Fibroblast of skin of right quadriceps (primary cell): ENCODE measurements at places on chromosomes 11 and 22.

- DNase-seq = no peak
Measured at GRCh38 chr11:69245041-69245440, 48.9 kb upstream of the MYEOV start.

- DNase-seq = no peak
Measured at GRCh38 chr11:68798221-68798813, 43.4 kb downstream of the CPT1A start.

DNA sequence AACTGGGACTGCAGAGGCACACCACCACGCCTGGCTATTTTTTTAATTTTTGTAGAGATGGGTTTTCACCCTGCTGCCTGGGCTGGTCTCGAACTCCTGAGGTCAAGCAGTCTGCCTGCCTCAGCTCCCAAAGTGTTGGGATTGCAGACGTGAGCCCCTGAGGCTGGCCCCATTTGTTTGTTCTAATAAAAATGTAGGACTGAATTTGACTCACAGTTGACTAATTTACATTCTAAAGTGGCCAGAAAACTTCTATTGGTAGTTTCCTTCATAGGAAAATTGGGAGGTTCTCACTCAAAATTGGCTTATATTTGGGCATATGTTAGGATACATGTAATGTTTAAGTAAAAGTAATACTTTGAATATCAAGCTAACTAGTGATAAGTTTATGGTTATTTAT, 35.0 kb downstream of the PPFIA1 start:
- no peak for DNase-seq

- no peak for DNase-seq
Measured at GRCh38 chr11:130560000-130560780, 111.7 kb downstream of the ADAMTS15 start.

DNA sequence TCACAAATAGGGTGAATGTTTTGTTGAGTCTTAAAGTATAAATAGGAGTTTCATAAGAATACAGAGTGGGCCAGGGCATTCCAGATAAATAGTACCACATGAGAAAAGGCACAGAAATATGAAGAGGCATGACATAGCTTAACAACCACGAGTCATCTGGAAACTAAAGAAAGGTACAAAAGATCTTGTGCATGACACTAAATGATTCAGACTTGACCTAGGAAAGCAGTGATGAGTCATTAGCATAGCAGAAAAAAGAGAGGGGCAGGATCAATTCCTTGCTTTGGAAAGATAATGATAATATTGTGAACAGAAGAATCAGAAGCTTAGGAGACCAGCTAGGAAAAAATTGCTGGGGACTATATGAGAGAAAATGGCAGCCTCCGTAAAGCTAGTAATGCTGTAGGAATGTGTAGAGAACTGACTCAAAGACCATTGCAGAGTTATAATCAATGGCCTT, 47.6 kb upstream of the FIBIN start:
- peak; percentile 79 for DNase-seq

DNA sequence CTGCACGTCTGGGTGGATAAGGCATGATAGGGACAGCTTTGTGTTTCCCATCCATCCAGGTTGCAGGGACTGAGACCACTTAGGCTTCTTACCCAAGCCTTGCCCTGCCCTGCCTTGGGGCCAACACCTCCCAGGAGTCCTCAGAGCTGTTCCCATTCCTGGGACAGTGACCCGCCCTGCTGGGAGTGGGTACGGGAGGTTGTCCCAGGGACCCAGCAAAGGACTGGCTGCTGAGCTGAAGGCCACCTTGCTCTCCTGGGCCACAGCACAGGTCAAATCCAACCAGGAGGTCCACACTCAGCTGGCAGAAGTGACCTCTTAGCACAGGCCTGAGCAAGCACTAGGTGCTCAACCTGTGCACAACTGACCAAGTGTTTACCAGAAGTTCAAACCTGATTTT, 16.9 kb upstream of the ARHGEF17 start:
- DNase-seq = no peak

DNA sequence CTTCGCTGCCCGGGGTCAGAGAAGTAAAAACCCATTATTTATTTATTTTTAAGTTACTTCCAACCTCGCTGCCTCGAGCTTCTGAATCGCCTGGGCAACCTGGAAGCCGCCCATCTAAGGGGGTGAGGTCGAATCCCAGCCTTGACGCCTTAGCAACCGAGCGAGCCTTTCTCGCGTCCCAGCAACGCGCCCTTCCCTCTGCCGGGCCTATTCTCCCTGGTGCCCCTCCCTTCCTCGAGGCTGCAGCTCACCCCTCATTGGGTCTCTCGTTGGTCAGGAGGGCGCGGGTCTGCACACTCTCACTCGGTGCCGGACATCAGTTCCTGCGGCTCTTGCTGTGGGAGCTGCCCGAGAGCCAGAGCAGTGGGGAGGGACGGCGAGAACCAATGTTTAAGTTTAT, at the start of gene CCDC81:
CCDC81 (plus strand) TSS at position 302 of the 400 bp plus-strand sequence. CDS start 277 bp downstream, outside the sequence.
- DNase-seq = no peak

DNA sequence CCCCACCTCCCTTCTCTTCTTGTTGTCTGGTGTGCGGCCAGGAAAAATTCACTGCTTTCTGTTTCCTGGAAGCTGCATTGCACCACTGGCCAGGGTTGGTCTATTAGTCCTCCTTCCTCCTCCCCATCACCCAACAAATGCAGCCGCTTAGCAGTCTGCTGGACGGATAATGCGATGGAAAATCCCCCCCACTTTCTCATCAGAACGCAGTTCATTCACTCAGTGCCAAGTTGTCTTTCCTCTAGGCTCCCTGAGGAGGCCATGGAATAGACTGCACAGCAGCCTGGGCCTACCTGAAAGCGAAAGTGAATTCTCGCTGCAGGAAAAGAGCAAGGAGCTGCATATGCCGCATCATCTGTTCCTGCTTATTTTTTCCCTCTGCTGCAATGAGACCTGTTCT, 513.6 kb downstream of the METTL15 start:
- DNase-seq = peak; percentile 66

- DNase-seq = no peak
Measured at GRCh38 chr22:17587629-17588028, 24.3 kb downstream of the SLC25A18 start.

GRCh38 chr11:11363674-11364073, 10.6 kb upstream of the CSNK2A3 start:
- no peak for DNase-seq

DNA sequence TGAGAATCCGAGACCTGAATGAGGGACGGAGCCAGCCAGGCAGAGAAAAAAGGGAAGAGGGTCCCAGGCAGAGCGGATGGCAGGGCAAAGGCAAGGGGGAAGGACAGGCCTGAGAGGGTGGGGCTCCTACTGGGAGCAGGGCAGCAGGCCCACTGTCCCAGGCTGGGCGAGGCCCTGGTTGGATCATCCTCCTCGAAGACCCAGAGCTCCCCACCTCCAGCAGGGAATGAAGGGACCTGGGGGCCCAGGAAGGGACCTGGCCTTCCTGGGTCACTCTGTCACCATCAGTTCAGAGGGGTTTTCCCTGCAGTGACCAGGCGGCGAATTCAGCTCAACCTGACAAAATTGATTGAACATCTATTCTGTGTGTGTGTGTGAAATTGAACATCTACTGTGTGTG, 4.0 kb downstream of the CD5 start:
- no peak for DNase-seq

DNA sequence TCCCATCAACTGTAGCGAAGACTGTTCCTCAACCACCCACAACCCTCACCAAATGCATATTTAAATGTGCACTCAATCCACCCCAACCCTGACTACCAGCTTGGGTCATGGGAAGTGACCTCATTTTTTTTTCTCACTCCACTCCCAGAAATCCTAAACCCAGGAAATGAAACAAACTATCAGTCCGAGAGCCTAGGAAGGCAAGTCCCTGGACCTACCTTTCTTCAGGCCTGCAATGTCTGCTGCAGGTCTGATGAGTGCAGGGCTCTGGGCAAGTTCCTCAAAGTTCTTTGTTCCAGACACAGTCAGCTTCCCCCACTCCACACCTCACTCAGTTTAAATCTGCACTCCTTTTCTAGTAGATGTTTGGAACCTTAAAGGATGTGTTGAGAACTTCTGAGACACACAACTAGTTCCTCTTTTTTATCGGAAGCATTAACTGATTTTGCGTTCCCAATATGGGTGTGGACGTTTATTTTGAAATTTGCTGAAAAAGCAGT, at the start of gene MS4A4E:
MS4A4E (minus strand) TSS at position 398 of the 500 bp plus-strand sequence. CDS start 13,082 bp downstream, outside the sequence.
- no peak for DNase-seq

GRCh38 chr11:4748438-4748837, 21.3 kb downstream of the OR51F1 start:
- DNase-seq = no peak

DNA sequence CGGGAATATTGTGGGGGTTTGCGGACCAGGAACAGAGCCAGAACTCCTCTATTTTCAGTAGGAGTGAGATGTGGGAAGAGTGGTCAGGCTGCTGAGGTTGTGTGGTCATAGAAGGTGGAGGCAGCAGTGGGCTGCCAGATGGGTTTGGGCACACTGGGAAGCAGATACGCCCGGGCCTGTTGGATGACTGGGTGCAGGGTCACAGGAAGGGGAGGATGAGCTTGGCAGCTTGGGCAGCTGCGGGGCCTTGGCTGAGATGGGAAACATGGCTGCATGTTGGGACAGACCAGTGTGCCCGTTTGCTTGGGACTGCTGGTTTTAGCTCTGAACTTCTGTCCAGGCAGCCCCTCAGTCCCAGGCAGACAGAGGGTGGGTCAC, 11.4 kb downstream of the SHANK3 start:
- no peak for DNase-seq

- peak; percentile 93 for DNase-seq
Measured at GRCh38 chr11:94134651-94135512, 6.2 kb downstream of the PANX1 start.

DNA sequence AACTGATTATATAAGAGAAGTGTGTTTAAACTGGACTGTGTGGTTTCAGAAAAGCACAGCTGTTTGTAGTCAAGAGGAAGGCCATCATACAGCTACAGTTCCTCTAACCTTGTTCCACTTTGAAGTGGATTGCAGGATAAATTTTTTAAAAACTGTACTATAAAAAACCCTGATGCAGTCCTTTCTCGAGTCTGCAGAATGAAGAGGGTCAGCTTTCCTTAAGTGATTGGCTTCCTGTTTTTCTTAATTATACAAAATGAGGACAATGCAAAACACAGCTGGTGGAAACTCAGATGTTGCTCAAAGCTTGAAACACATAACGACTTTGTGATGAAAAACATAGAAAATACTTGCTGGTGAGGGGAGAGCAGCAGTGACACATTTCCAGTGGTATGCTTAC, 1060.5 kb downstream of the DLG2 start:
- no peak for DNase-seq

DNA sequence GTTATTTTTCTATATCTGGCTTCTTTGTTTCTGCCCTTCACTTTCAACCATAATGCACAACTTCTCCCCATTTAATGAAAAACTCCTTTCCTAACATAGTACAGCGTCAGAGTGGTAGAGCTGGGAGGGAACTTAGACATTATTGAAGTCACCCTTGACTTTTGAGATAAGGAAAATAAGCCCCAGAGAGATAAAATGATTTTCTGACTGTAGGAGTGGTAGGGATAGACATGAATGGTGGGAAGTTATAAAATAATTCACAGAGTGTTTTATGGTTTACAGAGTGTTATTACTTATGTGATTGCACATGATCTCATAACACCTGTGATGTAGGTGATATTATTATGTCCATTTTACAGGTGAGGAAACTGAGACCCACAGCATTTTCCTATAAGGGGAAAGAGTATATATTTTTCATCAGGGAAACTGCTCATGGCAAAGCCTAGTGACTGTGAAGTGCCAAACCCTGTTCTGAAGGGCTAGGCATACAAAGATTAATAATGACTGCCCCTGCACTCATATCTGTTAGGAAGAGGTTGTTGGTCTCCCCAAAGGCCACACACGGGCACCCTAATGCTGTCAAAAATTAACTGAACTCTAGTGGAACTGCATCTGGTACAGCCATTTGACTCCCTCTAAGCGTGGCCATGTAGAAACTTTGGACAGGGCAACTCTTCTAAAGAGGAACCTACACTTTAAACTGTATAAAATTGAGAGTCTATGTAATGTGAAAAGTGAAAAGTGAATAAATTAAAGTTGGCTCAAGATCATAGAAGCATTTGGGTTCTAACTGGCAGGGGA, 61.1 kb upstream of the PICALM start:
- DNase-seq = no peak

GRCh38 chr22:42376711-42377554, 55.3 kb downstream of the NFAM1 start:
- peak; percentile 59 for DNase-seq

DNA sequence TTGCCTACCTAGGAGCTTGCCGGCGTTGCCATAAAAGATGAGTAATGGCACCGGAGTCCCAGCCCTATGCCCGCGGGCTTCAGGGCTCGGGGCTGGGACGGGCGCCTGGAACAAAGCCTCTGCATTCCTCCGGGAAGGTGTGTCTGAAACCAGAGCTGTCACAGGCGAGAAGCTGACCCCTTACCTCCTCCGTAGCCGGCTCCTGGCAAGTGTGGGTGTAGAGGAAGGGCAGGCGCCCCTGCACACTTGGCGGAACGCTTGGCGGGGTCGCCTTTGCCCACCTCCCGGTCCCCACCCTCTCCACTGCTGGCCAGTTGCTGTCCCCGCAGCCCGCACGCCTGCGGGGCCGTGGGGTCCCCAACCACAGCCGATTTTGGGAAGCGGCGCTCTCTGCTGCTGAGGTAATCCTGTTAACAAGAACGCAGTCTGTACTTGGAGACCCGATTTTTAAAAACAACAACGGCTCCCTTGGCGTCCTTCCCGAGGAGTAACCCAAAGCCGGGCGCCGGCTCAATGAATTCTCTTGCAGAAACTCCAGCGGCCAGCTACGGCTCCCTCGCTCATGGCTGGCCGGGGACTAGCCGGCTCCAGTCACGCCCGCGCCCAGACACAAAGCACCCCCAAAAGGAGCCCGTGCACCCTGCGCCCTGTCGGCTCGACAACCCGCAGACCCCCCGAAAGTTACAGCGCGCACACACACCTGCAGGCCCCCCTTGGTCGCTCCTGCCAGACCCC, 89.2 kb downstream of the PLEKHA7 start:
- DNase-seq = peak; percentile 13

DNA sequence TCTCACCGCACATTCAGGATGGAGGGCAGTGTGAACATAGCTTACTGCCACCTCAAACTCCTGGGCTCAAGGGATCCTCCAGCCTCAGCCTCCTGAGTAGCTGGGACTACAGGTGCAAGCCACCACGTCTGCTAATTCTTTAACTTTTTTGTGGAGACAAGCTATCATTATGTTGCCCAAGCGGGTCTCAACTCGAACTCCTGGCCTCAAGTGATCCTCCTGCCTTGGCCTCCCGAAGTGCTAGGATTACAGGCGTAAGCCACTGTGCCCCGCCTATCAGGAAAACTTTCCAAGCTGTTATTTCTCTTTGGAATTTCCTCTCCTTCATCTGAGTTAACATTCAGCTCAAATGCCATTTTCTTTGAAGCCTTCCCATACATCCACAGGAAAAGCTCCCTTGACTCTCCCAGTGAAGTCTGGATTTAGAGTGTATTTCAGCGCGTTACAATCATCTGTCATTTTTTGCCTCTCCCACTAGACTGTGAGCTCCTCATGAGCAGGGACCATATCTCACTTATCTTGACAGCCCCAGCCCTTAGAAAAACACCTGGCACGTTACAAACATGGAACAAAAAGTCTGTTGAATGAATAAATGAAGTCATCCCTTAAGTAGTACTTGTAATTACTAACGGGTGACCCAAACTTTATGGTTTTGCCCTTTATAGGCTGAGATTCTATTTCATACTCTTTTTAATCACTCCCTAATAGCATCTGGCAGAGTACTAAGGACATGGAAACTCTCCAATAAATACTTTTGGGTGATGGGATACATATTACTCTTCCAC, 2.2 kb downstream of the MRTFA start:
- DNase-seq = no peak
